ENCODE measurements at places on chromosomes 12 and 14.

DNA sequence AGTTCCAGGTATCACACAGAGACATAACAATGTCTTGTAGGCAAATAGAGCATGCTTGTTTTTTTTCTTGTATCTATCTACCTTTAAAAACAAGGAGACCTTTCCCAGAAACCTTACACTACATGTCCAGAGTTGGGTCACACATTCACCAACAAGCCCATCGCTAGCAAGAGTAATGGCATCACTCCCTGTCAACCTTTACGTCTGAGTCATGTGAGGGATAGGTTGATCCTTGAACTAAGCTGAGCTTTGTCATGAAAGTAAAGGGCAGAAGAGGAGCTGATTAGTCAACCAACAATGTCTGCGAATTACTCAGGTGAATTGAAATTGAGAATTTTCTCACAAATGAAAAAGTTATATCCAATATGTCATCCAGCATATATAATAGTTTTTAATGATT, 219.4 kb downstream of the CNTN1 start:
- no peak for DNase-seq

- DNase-seq, result no peak
Observed at GRCh38 chr14:38285962-38286361, 30.1 kb upstream of the CLEC14A start.

GRCh38 chr12:1502379-1502720, 92.0 kb downstream of the FBXL14 start:
- DNase-seq, result no peak

GRCh38 chr12:57526477-57527126, 4.0 kb downstream of the MBD6 start:
- DNase-seq, result no peak

- DNase-seq, result no peak
Observed at GRCh38 chr12:45075587-45076282, 24.8 kb upstream of the DBX2 start.

DNA sequence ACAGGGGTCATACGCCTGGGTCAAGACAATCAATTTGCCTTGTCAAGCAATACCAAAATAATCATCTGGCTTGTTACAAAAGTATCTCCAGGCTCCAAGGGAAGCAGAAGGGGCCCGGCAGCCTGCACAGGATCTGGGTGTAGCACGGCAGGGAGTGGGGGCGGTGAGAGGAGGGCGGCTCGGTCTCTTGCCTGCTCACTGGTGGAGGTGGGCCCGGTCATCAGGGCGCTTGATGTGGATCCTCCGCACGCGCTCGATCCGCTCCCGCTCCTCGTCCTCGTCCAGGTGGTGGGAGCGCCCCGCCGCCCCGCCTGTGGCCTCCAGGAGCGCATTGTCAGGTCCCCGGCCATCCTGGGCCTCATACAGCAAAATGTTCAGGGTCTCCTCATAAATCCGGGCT, 25.7 kb downstream of the KCTD10 start:
- DNase-seq, result no peak

DNA sequence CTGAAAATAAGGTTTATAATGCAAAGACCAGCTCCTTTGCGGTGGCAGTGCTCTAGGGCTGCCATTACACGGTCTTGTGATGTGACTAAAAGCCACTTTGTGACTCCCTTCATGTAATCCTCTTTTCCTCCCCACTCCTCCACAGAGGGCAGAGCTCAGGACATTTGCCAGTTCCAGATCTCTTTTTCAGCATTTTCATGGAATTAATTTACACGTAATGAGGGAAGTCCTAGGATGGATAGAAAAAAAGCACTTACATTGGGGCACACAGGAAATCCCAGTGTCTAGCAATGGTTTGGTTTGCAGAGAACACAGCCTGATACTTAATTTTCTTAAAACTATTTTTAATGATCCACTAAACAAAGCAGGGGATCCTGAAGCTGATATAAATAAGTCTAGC, 17.5 kb upstream of the ATF1 start:
- no peak for DNase-seq

DNA sequence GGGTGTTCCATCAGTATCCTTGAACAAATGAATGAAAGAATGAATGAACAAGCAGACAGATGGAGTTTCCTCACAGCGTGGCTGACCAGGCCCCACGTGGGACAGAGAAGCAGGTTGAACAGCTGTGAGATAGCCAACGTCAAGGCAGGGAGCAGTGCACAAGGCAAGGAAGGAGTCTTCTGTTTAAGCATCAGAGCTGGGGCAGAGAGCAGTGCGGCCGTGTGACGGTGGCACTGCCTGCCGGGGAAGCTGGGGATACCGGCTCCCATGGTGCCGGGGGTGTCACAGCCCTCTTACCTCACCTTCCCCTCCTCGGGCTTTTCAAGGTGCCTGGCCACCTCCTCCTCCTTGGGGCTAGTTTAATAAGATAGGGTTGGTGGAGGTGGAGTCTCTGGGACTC, 73.2 kb upstream of the GPATCH2L start:
- DNase-seq, result no peak

DNA sequence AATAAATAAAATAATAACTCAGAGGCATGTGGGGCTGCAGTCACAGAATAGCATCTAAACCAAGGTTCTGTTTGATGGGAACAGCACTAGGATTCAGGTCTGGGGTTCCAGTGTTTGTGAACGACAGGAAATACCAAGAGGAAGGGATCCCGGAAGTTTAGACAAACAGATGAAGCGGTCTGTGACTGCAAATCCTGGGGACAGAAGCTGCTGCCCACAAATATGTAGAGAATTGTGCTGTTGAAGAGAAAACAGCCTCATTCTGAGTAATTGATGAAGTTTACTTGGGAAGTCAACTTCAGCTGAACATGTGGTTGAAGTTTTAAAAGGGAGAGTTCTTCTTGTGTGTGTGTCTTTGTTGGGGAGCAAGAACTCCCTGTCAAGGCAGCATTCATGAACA, 98.4 kb upstream of the TBX5 start:
- DNase-seq, result no peak

GRCh38 chr12:39872425-39872824, 233.5 kb downstream of the SLC2A13 start:
- DNase-seq, result no peak

DNA sequence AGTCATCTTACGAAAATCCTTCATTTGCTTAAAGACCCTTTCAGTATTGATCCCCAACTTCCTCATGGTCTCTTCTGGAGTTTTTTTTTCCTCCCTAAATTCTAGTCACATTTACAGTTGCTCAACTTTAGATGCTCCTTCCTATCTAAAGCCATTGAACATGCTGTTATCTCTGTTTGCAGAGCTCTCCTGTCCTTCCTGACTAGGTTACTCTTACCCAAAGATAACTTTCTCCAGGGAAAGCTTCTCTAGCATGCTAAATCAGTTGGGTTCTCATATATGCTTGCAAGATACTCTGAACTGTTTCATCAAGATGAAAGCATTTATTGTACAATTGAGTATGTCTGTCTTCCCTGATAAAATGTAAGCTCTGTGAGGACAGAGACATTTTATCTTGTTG, 1.8 kb upstream of the RAB21 start:
- DNase-seq, result no peak

DNA sequence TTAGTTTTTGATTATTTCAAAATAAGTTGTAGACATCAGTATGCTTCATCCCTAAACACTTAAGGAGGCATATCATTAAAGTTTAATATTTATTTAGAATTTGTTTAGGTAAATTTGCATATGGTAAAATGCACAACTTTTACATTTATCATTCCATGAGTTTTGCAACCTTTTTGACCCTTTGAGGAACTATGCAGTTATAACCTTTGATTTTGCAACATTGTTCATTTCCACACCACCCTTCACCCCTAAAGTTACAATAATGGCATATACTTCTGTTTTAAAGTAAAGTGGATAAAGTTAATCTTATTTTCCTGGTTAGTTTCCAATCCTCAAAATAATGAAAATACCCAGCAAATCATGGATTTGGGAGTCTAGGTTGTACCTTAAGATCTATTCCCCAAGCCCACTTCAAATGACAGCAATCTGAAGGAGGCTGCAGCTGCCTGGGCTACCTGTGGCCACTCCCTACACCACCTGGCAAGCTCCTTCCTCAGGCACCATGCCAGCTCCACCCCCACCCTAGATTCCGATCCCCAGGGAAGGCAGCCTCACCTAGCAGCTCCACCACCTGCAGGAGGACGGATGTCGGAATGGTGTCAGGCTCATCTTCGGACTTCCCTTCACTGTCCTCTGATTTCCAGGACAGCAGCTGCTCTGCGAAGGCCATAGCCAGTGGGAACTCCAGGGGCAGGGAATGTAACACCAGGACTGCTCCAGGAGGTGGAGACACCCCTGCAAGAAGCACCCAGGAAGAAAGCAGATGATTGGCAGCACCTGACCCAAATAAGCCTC, 65.1 kb downstream of the TRAFD1 start:
- no peak for DNase-seq

- DNase-seq, result no peak
Observed at GRCh38 chr12:16121953-16122352, 155.5 kb downstream of the SLC15A5 start.

GRCh38 chr14:39682582-39682981, 250.3 kb upstream of the FBXO33 start:
- no peak for DNase-seq

- DNase-seq, result no peak
Observed at GRCh38 chr12:17344649-17345048, 738.7 kb upstream of the LMO3 start.

DNA sequence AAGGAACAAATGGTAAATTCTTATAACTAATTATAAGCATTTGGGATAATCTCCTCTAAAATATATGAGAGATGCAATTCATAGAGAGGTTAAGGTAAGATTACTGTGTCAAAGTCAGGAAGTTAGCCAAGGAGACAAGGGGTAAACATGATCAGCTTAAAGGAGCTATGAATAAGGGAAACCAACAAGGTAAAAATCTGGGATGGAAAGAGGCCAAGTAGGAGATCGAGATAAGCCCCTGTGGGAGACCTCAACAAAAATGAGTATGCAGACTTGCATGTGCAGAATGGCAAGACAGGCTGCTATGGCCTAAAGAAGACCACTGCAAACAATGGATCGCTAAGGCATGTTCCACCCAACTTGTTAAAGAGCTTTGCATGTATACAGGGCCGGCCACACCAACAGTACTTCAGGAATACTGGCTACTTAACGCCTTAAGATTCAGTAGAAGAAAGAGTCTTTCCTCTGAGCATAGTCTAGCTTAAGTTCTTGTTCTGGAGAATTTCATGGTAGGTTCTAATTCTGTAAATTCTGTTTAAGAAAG, 738.6 kb downstream of the GALC start:
- no peak for DNase-seq

DNA sequence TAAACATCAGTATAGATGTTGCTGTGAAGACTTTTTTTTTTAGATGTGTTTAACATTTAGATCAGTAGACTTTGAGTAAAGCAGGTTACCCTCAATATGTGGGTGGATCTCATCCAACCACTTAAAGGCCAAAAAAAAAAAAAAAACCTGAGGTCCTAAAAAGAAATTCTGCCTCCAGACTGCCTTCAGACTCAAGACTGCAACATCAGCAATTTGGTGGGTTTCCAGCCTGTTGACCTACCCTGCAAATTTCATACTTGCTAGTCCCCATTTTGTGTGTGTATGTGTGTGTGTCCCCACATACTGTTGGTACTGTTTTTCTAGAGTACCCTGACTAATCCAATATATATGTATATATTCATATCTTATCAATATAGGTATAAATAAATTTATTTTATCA, 55.6 kb downstream of the OSBPL8 start:
- DNase-seq, result no peak

GRCh38 chr12:101117842-101118241, 92.2 kb downstream of the SLC5A8 start:
- DNase-seq, result no peak

- no peak for DNase-seq
Observed at GRCh38 chr14:95557832-95558231, 23.0 kb downstream of the GLRX5 start.

GRCh38 chr14:65631040-65631439, 218.5 kb downstream of the FUT8 start:
- no peak for DNase-seq

DNA sequence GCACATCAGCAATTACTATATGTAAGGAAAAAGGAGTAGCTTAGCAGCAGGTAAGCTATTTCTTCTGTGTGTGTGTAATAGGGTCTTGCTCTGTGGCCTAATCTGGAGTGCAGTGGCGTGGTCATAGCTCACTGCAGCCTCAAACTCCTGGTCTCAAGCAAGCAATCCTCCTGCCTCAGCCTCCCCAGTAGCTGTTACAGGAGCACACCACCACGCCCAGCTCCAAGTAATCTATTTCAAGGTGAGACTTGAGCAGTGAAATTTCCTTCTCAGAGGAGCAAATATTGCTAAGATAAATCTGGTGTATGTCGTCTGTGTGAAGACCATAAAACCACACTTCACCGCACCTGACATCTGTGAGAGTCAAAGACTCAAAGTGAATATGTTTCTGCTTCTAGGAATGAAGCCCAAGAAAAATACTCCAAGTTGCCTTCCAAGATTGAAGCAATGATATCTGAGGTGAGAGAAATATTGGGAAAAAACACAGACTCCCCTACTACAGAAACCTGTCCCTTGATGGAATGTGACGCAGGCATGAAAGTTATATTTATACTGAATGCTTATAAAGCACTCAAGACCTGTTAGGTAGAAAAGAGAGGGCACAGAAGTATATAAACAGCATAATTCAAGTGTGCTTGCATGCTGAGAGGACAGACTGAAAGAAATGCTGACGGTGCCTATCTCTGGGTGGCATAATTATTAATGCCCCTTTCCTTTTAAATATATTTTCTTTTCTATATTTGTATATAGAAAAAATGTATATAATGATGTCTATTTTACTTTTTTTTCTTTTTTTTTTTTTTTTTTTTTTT, 2.5 kb upstream of the SELPLG start:
- DNase-seq, result no peak

- DNase-seq, result no peak
Observed at GRCh38 chr14:90676356-90676755, 139.9 kb downstream of the TTC7B start.

DNA sequence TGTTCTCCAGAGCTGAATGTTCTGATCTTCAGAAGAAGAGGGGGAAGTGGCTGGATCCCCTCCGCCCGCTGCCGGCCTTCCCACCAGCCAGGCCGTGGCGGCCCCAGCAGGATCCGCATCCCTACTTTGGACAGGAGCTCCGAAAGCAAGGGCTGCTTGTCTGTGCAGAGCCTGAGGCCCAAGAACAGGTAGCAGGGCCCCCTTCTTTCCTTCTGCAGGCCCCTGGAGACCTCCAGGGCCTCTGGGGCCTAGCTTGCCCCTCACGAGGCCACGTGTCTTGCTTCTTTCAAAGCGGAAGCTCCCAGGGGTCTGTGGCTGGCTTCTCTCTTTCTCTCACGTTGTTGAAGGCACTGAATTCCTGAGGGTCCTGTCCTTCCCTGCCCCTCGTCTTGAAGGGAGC, 13.2 kb downstream of the PGF start:
- DNase-seq, result no peak

- DNase-seq, result no peak
Observed at GRCh38 chr14:89524990-89525667, 108.1 kb upstream of the FOXN3 start.

DNA sequence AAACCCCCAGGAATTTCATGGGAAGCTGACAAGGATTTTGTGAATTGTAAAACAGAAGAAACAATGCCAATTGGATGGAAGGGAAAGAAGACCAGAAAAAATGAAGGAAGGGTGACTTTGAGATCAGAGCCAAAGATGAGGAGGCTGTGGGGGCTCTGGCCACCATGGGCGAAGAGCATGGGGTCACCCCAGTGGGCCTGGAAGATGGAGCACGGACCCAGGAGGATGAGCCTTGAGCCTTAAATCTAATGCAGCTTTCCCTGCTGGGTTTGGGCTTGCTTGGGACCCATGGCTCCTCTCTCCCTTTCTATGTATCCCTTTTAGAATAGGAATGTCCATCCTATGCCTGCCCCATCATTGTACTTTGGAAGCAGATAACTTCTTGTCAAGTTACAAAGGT, 322.2 kb downstream of the TMEM121 start:
- no peak for DNase-seq

- DNase-seq, result no peak
Observed at GRCh38 chr12:131605304-131605829, 105.5 kb upstream of the SFSWAP start.

Data from hippocampal formation (tissue), 2 donors.